ENCODE measurements at places on chromosomes 2 and 18.

DNA sequence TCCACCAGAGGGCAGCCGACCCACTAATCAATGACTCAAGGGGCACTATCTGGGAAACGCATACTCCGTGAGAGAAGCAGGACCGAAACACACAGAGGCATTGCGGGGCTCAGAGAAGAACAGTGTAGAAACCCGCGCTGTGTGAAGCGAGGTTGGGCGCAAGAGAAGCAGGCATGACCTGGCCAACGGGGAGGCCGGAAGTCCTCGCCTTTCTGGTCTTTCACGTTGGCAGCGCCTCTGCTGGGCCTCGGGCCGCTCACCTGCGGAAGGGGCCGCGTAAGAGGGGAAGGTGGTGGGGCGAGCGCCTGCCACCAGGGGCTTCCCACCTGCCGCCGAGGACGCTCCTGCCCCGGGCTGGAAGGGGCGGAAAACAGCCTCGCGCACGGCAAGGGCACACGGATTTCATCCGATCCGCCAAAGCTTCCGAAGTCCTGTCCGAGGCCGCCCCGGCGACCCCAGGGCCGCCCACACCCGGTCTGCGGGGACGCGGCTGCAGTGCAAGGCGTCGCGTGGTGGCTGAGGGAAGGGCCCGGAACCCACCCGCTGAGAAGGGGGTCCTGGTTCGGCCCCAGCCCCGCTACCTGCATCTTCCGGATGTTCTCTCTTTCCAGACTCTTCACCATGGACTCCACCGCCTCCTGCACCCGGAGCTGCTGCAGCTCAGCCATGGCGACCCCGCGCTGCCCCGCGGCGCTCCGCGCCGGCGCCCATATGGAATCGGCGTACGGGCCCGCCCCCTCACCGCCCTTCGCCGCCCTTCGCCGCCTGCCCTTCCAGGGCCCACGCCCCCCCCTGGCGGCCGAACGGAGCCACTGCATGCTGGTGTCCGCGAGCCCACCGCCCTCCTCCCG, at the start of gene FAM136A:
FAM136A (minus strand) TSS at position 724 of the 851 bp plus-strand sequence; CDS start at position 668, 56 bp downstream.
- peak; percentile 90 for DNase-seq

DNA sequence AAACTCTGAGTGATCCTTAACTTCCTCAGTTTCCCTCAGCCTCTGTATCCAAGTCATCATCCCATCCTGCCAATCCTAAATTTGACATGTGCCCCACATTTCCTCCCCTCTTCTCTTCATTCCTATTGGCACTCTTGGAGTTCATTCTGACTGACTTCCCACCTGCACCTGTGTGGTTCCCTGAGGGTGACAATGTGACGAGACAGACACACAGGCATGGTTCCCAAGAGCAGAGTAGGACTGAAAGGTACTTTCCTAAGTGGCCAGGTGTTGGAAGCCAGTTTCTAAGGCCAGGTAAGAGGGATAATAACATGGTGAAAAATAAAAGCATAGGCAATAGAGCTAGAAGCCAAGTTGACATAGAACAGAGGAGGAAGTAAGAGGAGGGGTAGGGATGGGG, 24.2 kb upstream of the REG3G start:
- DNase-seq: no peak

- peak; percentile 26 for DNase-seq
These were observed 3.4 kb downstream of the SERPINB2 start for GRCh38 chr18:63890950-63891304.

- peak; percentile 97 for DNase-seq
These were observed 134.4 kb upstream of the SLC1A4 start for GRCh38 chr2:64854773-64855237.

DNA sequence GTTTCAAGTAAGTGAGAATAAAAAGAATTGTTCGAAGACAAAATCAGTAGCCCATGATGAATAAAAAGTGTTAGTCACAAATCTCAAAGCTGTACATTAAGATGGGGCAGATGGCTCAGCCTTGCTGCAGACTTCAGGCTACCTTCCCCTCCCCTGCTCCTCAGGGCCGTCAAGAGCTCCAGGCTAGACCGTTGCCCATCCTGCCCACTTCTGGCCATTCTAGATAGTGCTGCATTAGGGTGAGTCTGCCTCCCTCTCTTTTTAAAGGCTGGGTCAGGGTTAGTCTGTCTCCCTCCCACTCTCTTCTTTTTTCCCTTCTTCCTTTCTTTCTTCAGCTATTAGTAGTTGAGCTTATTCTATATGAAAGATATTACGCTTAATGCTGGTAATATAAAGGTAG, 86.0 kb downstream of the MAPRE2 start:
- DNase-seq: no peak

GRCh38 chr2:26892922-26893524, 45.1 kb downstream of the DPYSL5 start:
- DNase-seq: no peak

DNA sequence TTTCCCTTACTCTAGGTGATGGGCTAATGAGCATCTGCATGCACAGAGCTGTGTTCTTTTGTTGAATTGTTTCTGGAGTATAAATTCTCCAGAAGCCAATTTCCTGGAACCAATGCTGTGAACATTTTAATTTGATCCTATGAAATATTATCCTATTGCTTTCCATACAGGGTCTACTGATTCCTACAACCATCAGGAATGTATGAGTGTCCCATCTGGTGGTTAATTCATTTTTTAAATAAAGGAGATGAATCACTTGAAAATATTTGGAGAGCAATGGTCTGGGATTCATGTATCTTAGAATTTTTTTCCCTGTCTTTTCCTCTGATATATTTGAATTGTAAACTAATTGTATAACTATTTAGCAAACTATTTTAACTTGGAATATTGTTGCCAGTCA, 14.0 kb downstream of the KIF5C start:
- DNase-seq: no peak

DNA sequence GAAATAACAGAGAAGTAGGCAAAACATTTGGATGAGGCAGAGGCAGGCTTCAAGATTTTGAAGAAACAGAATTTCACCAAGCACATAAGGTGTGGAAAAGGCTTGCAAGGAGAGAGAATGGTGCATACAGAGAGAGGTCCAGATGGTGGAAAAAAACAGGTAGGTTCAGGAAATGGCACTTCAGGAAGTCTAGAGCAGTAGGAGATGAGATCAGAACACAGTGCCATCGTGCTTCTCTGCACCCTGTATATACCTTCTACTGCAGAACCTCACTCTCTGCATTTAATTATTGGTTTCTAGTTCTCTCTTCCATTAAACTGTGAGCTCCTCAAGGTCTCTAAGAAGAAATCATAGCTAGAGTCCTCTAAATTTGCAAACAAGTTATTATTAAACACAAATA, 2.4 kb downstream of the PAIP2B start:
- DNase-seq: no peak

DNA sequence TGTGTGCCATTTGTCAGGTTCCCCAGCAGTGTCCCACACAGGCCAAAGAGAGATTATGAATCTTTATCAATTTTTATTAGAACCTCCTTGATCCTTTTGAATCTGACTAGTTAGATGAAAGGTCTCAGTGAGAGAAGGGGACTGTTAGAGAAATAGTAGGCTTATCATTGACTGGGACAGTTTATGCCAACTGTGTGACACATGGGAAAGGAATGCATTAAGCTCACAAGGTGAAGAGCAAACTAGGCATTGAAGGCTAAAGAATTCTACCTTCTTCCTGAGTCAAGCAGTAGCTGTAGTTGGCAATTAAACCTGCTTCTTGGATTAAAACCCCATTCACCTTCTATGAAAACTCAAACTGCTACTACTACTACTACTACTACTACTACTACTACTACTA, 389.6 kb upstream of the CDH19 start:
- no peak for DNase-seq

DNA sequence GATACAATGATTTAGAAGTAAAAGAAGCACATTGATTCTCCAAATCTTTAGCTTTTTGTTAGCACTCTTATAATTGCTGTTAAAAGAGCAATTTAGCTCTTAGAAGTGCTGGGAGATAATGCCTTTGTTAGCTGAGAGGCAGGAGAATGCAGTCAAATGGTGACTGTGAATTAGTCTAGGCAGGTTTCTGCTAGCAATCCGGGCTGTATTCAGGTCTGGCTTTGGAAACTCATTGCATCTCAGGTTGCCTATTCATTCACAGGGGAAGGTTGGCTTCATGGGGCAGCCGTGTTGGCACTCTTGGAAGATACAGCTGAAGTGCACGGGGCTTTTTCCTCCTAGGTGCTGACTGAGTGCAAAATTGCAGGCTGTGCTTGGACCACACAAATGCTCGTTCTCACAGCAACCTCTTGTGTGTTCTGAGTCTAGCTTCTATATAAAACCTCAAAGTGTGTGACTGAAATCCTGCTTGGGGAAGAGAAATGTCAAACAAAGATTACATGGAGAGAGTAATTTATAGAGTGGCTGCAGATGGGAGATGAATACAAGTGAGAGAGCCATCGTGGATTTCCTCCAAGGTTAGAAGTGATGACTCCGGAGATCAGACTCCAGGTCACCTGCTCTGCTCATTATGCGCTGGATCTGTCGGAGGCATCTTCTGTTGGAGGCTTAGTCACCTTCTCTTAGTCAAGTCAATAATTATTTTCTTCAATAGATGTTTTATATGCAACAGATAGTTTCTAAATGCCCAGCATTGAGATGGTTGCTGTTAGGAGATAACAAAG, 167.8 kb downstream of the PMAIP1 start:
- no peak for DNase-seq

Measured in suppressor macrophage treated with lipopolysaccharide for 4 hours (primary cell).